ENCODE measurements at places on chromosomes 4 and X.

DNA sequence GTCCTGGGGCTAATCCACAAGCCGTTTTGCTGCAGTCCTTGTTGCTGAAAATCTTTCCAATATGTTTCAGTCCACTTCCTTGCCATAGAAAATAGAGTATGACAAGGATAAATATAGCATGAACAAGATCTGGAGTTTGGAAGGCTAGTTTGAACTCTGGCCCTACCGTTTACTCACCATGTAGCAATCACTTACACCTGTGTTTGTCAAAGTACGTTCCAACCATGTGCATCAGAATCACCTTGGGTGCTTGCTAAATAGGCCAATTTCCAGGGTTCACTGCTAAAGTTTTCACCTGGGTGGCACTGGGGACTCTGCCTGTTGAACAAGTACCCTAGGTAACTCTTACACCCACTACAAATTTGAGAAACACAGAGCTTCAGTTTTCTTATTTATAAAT is 188.9 kb downstream of the ENOX2 start:
- no peak for DNase-seq
- H3K4me3 ChIP-seq = no peak overlapping the region
- no peaks in the 10 kb centered on the region for H3K4me1 ChIP-seq
- no peaks in the 10 kb centered on the region for H3K27me3 ChIP-seq
- no peak overlapping the region for H3K27ac ChIP-seq

DNA sequence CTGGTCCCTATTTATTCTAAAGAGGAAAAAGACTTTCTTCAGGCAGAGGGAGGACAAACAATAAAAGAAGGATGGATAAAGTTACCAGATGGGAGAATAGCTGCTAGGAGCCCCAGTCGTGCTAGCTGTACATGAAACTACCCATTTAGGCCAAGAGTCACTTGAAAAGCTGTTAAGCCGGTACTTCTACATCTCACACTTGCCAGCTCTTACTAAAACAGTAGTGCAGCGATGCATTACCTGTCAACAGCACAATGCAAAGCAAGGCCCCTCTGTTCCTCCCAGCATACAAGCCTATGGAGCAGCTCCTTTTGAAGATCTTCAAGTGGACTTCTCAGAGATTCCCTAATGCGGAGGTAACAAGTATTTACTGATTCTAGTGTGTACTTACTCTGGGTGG is 1138.8 kb downstream of the ARAP2 start:
- no peaks in the 10 kb centered on the region for H3K4me1 ChIP-seq
- no peak for DNase-seq
- H3K36me3 ChIP-seq = no peaks in the 10 kb centered on the region
- H3K27me3 ChIP-seq = no peaks in the 10 kb centered on the region
- no peak overlapping the region for H3K27ac ChIP-seq

- DNase-seq = no peak
- no peak overlapping the region for H3K4me3 ChIP-seq
- H3K4me1 ChIP-seq = no peaks in the 10 kb centered on the region
- no peaks in the 10 kb centered on the region for H3K36me3 ChIP-seq
Measured at GRCh38 chr4:28832444-28832843, 1887.7 kb upstream of the PCDH7 start.

- H3K27ac ChIP-seq = no peak overlapping the region
- H3K27me3 ChIP-seq = no peaks in the 10 kb centered on the region
- no peak overlapping the region for H3K4me3 ChIP-seq
- H3K36me3 ChIP-seq = no peaks in the 10 kb centered on the region
- H3K4me1 ChIP-seq = no peaks in the 10 kb centered on the region
Measured at GRCh38 chrX:131677655-131678628, 134.1 kb downstream of the OR13H1 start.

GRCh38 chrX:21408307-21408706 is 34.1 kb downstream of the CNKSR2 start:
- H3K4me3 ChIP-seq = no peak overlapping the region
- no peak for DNase-seq
- H3K27ac ChIP-seq = no peak overlapping the region
- H3K4me1 ChIP-seq = no peaks in the 10 kb centered on the region
- H3K27me3 ChIP-seq = no peaks in the 10 kb centered on the region
- H3K36me3 ChIP-seq = no peaks in the 10 kb centered on the region

- H3K4me3 ChIP-seq = no peak overlapping the region
- no peak for DNase-seq
- H3K27ac ChIP-seq = no peak overlapping the region
- H3K36me3 ChIP-seq = no peaks in the 10 kb centered on the region
- H3K27me3 ChIP-seq = no peaks in the 10 kb centered on the region
Measured at GRCh38 chr4:124018383-124019317, 622.1 kb downstream of the SPRY1 start.

- no peak overlapping the region for H3K4me3 ChIP-seq
- no peaks in the 10 kb centered on the region for H3K36me3 ChIP-seq
- H3K27ac ChIP-seq = no peak overlapping the region
- no peak for DNase-seq
Measured at GRCh38 chr4:110009550-110009949, 96.9 kb downstream of the EGF start.

DNA sequence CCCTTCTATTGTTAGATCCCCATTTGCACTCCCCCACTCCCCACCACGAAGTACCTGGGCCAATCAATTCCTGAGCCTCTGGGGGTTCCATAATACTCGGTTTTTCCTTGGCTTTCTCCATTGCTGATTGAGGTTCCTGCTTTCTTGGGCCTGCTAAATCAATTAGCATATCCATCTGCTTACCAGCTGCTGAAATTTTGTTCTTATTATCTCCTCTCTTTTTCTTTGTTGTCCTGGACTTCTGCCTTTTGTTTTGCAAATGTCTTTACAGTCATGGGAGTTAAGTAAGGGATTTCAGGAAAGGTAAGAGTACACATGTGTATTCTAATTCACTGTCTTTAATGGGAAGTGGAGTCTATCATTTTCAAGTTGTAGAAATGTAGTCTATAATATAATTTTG is 222.2 kb downstream of the MID1 start:
- no peak overlapping the region for H3K27ac ChIP-seq
- no peaks in the 10 kb centered on the region for H3K4me1 ChIP-seq
- H3K27me3 ChIP-seq = no peaks in the 10 kb centered on the region
- DNase-seq = no peak
- no peaks in the 10 kb centered on the region for H3K36me3 ChIP-seq
- no peak overlapping the region for H3K4me3 ChIP-seq

GRCh38 chrX:111896148-111896547 is 20.2 kb downstream of the TRPC5OS start:
- no peak overlapping the region for H3K4me3 ChIP-seq
- H3K27me3 ChIP-seq = no peaks in the 10 kb centered on the region
- no peaks in the 10 kb centered on the region for H3K36me3 ChIP-seq
- no peaks in the 10 kb centered on the region for H3K4me1 ChIP-seq
- DNase-seq = no peak
